ENCODE measurements at places on chromosomes 6 and 20.

DNA sequence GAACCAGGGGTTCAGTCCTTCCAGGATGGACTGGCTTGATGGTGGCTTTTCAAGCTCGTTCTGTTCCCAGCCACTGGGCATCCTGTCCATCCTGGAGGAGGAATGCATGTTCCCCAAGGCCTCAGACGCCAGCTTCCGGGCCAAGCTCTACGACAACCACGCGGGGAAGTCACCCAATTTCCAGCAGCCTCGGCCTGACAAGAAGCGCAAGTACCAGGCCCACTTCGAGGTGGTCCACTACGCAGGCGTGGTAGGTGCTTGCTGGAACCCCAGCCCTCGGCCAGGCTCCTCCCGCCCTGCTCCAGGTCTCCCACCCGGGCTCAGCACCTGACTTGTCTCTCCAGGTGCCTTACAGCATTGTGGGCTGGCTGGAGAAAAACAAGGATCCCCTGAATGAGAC, 34.0 kb downstream of the MYH7B start:
- DNase-seq, result no peak

DNA sequence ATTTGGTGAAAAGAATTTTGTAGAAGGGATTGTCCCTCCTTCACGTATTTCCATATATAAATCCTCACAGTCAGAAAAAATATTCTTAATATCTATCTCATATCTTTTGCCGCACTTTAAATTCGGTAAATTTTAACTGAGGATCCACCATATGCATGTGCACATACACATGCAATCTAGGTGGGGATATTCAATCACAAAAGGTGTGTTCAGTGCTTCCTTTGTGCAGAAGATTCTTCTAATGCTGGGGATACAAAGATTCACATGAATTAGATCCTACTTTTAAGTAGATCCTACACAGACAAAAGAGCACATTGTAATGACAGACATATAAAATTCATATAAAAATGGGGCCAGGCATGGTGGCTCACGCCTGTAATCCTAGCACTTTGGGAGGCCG, 13.6 kb upstream of the HLA-DRB1 start:
- DNase-seq, result no peak

GRCh38 chr6:129317931-129318820, 391.8 kb downstream of the ARHGAP18 start:
- no peak for DNase-seq

DNA sequence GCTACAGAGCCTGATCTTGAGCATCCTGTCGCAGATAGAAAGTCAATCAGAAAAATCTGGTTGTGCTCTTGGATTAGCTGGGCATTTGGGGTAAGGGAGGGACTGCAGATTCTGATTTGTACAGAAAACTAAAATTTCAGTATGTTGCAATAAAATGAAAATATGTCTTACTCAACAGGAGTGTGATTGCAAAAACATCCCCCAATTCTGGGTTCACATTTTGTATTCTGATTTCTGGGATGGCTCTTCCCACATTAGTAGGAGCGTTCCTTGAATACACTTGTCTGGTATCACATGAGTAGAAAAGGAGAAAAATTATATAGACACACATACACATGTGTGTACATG, 40.5 kb downstream of the PANK2 start:
- DNase-seq, result no peak

DNA sequence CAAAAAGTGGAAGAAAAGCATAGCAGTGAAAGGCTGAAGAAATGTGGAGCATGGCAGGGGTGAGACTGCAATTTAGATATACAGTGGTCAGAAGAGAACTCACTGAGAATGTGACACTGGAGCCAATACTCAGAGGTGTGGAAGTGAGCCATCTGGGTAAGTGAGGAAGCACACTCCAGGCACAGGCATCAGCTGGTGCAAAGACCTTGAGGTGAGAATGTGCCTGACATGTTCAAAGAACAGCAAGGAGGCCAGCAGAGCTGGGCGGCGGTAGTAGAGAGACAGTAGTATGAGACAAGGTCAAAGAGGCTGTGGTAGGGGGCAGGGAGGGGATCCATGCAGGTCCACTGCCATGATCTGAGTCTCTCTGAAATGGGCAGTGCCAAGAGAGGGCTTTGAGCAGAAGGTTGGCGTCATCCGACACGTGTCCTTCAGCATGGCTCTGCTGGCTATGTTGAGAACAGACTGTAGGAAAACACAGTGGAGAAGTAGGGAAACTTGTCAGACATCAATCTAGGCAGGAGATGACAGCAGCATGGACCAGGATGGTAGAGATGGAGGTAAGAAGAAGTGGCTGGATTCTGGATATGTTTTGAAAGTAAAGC, 84.4 kb downstream of the PLCG1 start:
- no peak for DNase-seq

DNA sequence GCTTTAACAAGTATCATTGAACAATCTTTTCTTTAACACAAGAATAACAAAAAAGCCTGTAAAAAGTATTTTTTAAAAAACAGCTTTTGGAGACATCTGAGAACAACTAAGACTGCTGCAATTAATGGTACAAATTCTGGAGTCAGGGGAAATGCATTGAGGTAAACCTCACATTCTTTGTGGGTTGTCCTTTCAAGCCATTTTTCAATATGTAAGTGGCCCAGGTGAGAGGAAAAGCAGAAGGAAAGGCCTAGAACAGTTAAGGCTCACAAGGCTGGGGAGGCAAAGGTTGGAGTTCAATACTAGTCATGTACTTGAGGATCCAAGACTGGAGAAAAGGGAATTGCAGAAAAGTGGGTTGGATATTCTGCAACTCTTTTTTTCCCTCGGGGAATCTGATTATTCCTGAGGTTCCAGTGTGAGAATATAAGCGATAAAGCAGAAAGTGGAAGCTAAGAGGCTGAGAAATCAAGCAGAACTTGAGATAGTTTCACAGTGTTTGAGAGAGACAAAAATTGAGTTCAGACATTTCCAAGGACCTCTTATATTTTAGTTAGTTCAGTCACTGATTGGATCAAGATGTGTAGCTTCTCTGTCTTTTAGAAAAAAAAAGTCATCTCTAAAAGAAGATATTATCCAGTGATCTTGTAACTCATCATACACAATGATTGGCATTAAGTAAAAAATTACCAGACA, 25.0 kb upstream of the TXLNB start:
- no peak for DNase-seq

- DNase-seq, result peak; percentile 68
Observed at GRCh38 chr6:46175446-46175845, 4.7 kb upstream of the ENPP5 start.

DNA sequence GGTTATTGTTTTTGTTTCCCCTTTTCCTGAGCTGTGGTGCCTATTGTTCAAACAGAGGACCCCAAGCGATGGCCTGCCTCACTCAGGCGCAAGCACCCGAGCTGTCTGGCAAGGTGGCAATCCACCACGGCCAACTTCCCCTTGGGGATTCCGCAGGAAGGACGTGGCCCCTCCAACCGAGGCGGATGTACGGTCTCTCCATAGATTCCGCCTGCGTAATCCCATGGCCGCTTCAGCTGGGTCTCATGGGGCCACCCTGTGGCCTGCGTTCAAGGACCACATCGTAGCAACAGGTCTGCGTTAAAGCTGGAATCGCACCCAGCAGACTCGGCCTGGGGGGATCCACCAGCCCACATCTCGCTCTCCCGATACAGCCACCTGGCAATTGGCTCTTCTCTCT, 79.9 kb downstream of the CEBPB start:
- no peak for DNase-seq

GRCh38 chr20:3876676-3877075, 12.5 kb upstream of the PANK2 start:
- DNase-seq, result no peak

- peak; percentile 10 for DNase-seq
Observed at GRCh38 chr6:106448000-106448426, 87.5 kb downstream of the CRYBG1 start.

- DNase-seq, result no peak
Observed at GRCh38 chr20:57577679-57578475, 17.0 kb downstream of the PCK1 start.
